Natural killer cell (primary cell): ENCODE measurements at places on chromosomes 4 and X.

GRCh38 chr4:96145601-96146000 lies 305.7 kb downstream of the PDHA2 start:
- H3K4me3 ChIP-seq, result no peak overlapping the region
- no peak for DNase-seq
- no peaks in the 10 kb centered on the region for H3K27me3 ChIP-seq
- no peaks in the 10 kb centered on the region for H3K36me3 ChIP-seq
- no peak overlapping the region for H3K27ac ChIP-seq

- H3K4me1 ChIP-seq, result no peaks in the 10 kb centered on the region
- DNase-seq, result no peak
- no peak overlapping the region for H3K27ac ChIP-seq
- no peaks in the 10 kb centered on the region for H3K36me3 ChIP-seq
- no peak overlapping the region for H3K4me3 ChIP-seq
- H3K27me3 ChIP-seq, result no peaks in the 10 kb centered on the region
These were observed 239.1 kb upstream of the DKK2 start for GRCh38 chr4:107275225-107275624.

DNA sequence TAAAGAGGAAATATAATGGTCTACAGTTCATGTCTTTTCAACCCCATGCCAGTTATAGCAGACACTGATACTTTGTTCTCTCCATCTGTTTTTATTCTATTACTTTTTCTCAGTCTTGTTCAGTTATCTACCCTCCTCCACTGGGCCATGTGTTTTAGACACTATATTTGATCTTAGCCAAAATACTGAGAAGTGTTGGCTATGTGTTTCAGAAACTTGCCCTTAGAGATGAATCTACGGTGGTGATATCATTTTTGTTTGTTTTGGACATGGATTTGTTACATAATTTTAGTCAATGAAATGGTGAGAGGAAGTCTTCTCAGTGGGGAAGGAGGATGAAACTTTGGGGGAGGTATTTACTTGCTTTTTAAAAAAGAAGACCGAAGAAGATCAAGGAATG lies 211.5 kb upstream of the DDX53 start:
- H3K27ac ChIP-seq, result no peak overlapping the region
- H3K27me3 ChIP-seq, result no peaks in the 10 kb centered on the region
- no peak for DNase-seq
- no peaks in the 10 kb centered on the region for H3K36me3 ChIP-seq

GRCh38 chr4:74653331-74654229 lies 140.7 kb downstream of the BTC start:
- no peaks in the 10 kb centered on the region for H3K36me3 ChIP-seq
- H3K27me3 ChIP-seq, result no peaks in the 10 kb centered on the region
- no peaks in the 10 kb centered on the region for H3K4me1 ChIP-seq
- DNase-seq, result no peak
- H3K27ac ChIP-seq, result no peak overlapping the region

- peaks cover 36% of the 10 kb centered on the region for H3K36me3 ChIP-seq
- H3K4me1 ChIP-seq, result peaks cover 9% of the 10 kb centered on the region
- H3K4me3 ChIP-seq, result no peak overlapping the region
- DNase-seq, result no peak
- no peak overlapping the region for H3K27ac ChIP-seq
These were observed 88.6 kb downstream of the NFKB1 start for GRCh38 chr4:102589743-102590142.

GRCh38 chr4:159504684-159505083 lies 401.8 kb downstream of the RAPGEF2 start:
- no peak for DNase-seq
- no peaks in the 10 kb centered on the region for H3K4me1 ChIP-seq
- H3K4me3 ChIP-seq, result no peak overlapping the region
- H3K36me3 ChIP-seq, result no peaks in the 10 kb centered on the region

- peak overlapping the region; percentile 45 for H3K4me3 ChIP-seq
- H3K4me1 ChIP-seq, result peaks cover 45% of the 10 kb centered on the region
- H3K27me3 ChIP-seq, result peaks cover 5% of the 10 kb centered on the region
- DNase-seq, result peak; percentile 85
These were observed 2.0 kb downstream of the TMEM255A start for GRCh38 chrX:120308959-120309872.

- peaks cover 18% of the 10 kb centered on the region for H3K4me1 ChIP-seq
- H3K27ac ChIP-seq, result peak overlapping the region; percentile 98
- H3K27me3 ChIP-seq, result no peaks in the 10 kb centered on the region
- peaks cover 12% of the 10 kb centered on the region for H3K36me3 ChIP-seq
- H3K4me3 ChIP-seq, result peak overlapping the region; percentile 90
- peak; percentile 82 for DNase-seq
These were observed 1.4 kb downstream of the ANKRD17 start for GRCh38 chr4:73257234-73257633.

DNA sequence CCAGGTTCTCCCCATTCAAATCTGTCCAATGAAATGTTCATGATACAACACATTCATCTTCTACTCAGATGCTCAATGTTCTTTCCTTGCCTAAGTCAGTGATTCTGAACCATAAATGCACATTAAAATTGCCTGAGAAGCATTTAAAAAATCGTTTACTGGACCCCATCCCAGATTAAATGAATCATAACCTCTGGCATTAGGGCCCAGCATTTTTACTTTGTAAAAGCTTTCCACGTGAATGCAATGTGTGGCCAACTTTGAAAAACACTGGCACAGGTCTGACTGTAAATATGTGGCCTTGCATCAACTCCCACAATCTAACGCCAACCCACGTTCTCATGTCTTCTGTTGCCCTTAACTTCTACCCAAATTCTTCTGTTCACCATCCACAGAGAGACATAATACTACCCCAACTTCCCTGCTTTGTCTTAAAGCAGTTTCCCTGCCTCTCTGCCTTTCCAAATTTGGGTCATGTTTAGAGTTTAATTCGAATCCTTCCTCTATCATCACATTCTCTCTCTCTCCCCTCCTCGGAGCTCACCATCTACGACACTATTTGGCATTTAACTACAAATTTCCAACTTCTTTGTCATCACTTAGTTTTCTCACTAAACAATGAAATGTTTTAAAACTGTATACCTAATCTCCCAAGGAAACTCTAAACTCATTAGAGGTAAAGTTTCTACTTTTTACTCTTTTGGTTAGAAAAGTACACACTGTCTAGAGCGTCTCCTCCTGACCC lies 78.7 kb downstream of the PRKG2 start:
- no peak for DNase-seq
- no peak overlapping the region for H3K27ac ChIP-seq
- no peak overlapping the region for H3K4me3 ChIP-seq
- no peaks in the 10 kb centered on the region for H3K4me1 ChIP-seq
- no peaks in the 10 kb centered on the region for H3K36me3 ChIP-seq
- no peaks in the 10 kb centered on the region for H3K27me3 ChIP-seq
